Muscle of leg (tissue), 16 donors: ENCODE measurements at places on chromosomes 3 and 15.

- no peak for DNase-seq
Measured at GRCh38 chr3:10833855-10834414, 17.9 kb downstream of the SLC6A11 start.

DNA sequence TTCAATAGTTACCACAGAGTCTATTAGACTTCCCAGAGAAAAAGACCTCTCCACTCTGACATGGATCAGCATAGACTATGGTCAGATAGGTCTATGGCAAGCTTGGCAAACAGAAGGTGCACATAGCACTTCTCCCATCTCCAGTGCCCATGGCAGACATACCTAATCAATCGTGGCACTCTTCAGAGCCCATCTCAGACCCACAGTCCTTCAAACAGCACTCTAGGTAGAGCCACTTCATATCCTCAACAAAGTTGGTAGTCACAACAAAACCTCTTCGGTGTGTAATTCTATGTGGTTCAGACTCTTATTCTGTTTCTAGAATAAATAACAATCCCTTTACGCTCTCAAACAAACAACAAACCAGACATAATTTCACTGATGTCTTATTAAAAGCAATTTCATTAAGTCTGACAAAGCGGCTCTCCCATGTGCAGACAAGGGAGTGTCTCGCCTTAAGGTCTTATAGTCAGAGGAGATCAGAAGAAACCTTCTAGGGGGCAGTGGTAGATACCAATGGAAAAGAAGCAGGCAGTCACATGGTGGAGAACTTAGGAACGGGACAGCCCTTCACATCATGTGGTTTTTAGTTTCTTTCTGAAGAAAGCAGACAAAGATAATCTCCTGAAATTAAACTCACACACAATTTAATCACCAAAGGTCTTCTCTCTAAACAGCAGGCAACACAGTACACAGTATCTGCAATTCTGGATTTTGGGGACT, 483.4 kb downstream of the FOXP1 start:
- DNase-seq: no peak

DNA sequence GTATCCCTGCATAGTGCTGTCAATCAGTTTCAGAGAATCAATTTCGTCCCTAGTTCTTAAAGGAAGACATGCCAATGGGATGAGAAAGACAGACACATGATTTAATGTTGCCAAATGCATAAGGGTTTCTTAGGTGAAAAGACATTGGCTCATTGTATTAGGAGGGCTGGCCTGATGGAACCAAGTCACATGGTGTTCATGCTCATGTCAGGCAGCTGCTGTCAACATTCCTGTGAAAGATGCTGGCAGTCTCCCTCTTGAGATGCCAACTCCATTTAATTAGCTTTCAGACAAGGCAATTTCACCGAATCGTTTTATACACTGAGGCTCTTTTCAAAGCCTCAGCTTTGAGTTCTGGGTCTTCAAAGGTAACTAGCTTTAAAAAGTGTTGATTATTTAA, 16.1 kb upstream of the IL1RAP start:
- DNase-seq: peak; percentile 21

GRCh38 chr15:66294157-66294931, 976 bp downstream of the DIS3L start:
- DNase-seq: peak; percentile 53

DNA sequence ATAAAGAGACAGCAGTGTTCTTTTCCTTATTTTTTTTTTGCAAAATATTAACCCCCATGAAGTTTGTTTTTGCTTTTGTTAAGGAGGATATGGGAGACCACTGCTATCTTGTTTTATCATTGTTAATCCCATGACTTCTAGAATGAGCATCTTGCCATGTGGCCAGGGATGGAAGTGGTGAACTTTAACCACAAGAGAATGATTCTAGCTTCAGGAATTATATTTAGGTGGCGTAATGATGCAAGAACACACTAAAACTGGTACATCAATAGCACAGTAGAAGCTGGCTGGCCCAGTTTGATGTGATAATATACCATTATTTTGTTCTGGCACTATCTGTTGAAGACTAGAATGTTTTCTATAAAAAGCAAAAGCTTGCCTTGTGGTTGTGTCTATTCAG, 720.9 kb downstream of the GRM7 start:
- DNase-seq: no peak

DNA sequence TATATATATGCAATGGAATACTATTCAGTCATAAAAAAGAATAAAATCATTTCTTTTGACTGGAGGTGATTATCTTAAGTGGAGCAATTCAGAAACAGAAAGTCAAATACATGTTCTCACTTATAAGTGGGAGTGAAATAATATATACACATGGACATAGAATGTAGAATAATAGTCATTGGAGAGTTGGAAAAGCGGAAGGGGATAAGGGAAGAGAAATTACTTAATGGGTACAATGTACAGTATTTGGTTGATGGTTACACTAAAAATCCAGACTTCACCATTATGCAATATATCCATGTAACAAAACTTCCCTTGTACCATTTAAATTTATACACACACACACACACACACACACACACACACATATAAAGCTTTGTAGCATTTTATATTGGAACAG, 84.3 kb downstream of the RAP2B start:
- DNase-seq: no peak

GRCh38 chr15:38667890-38668850, 103.6 kb upstream of the RASGRP1 start:
- DNase-seq: no peak

GRCh38 chr3:98545940-98546339, 14.2 kb downstream of the GPR15 start:
- no peak for DNase-seq

GRCh38 chr3:170811515-170811914, 58.5 kb downstream of the RPL22L1 start:
- no peak for DNase-seq

DNA sequence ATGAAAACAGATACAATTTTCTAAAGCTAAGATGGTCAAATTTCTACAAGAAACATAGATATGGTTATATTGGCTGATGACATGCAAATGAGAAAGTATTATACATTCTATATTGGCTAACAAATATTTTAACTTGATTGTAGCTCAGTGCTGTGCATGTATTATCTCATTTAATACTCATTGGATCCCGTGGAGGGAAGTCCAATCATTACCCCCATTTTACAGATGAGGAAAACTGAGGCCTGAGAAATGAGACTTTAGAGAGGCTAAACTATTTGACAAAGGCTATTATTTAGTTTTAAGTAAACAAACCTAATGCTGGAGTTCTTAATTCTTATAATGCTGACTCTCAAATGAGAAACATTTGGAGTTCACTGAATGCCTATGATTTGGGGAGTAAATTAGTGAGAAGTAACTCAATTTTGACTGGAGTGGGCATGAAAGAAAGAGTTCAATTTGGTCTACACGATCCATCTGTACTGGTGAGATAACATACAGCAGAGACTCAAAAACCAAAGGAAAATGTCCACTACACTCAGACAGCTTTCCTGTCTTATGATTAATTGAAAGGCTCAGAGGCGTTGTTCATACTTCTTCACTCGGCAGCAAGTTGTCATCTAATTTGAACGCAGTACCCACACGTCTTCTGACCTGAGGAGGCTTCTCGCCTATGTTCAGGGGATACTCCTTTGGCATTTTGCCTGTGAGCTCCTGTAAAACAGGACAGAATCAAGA, 72.2 kb upstream of the LMOD3 start:
- no peak for DNase-seq

GRCh38 chr3:33437556-33438283, 2.5 kb downstream of the UBP1 start:
- peak; percentile 21 for DNase-seq

GRCh38 chr3:152443212-152444023, 174.7 kb downstream of the MBNL1 start:
- no peak for DNase-seq

GRCh38 chr3:156648086-156648485, 26.3 kb upstream of the TIPARP start:
- no peak for DNase-seq

GRCh38 chr3:24088782-24089181, 143.7 kb downstream of the NR1D2 start:
- no peak for DNase-seq

- DNase-seq: no peak
Measured at GRCh38 chr3:125302932-125303331, 72.2 kb downstream of the ZNF148 start.

DNA sequence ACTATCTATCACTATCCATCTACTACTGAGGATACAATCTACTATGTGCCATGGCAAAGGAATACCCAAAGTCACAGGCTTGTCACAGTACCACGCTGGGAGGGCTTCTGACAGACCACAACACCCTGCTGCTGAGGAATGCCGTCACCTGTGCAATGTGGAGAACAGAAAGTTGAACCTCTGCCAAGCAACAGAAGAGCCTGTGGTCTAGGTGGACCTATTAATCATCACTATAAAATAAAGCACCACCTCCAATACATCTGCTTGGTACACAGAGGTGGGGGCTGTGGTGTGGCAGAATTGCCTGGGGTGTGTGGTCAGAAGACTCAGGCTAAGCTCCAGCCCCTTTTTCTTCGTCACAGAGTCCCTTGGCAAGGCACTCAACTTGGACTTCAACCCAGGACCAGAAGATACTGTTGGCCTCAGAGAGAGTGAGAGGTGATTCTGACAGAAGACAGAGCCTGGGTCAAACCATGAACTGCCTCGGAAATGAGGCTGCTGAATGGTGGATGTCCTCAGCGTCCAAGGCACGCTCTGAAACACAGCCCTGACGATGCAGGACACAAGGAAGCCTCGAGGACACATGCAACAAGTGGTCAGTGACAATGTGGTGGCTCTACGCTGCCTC, 189.4 kb upstream of the CHRNA7 start:
- no peak for DNase-seq

GRCh38 chr3:16334909-16335308, 69.9 kb downstream of the OXNAD1 start:
- peak; percentile 23 for DNase-seq

DNA sequence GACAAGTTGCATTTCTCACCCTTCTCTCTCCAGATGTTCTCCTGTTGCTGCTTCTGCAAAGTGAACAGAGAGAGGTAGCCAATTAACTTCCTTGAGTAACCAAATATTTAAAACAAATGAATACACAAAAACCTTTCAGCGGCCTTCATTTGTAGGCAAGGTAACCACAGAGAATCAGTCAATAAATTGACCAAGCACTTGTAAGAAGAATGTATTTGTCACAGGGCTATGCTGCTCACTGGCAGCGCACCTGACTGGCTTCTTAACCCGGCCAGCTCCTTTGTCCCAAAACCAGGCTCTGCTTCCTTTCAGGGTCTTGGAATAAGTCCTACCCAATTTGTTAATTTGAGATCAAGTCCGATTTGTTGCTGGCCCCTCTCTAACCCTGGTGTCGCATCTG, 43.5 kb upstream of the STXBP5L start:
- no peak for DNase-seq

DNA sequence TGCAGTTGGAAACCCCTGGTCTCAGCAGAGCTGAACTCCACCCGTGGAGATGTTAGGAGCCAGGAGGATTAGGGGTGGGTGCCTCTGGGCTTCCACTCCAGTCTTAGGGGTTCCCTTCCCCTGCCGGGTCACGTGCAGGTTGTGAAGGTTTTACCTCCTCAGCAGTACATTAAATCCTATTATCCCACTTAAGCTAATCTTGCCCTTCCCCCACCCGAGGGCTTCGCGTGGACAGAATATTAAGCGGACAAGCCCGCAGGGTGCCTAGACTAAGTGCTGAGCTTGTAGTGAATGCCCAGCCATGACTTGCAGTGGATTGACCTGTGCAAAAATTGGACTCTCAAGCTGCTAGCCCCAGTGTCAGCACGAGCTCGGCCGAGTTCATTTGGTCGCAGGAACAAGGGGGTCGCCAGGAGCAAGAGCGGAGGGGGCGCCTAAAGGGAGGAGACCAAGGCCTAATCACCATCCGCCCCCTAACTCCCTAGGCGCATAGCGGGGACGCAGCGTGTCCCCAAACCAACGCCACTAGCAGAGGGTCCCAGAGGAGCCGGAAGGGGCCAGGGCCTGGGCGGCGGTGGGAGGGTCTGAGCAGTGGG, 498 bp upstream of the SEMA4B start:
- no peak for DNase-seq

- no peak for DNase-seq
Measured at GRCh38 chr3:131250466-131250865, 131.1 kb upstream of the NUDT16 start.

DNA sequence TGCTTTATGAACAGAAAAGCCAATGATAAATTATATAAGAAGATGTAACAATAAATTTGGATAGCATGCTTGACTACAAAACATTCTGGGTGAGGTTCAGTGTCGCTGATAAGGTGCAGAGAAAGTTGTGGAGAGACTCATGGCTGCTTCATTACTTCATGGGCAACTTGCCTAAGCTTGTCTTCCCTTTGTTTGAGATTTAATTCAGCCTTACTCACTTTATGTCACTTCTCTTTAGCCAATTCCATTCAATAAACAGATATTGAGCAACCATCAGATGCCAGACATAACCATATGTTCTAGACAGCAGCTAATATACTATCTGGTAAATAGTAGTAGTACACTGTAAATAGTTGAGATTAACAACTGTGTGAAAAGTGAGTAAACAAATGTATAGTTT, 401.5 kb upstream of the FRG2C start:
- no peak for DNase-seq

GRCh38 chr15:64909546-64909945, 2.2 kb upstream of the ANKDD1A start:
- no peak for DNase-seq

- DNase-seq: no peak
Measured at GRCh38 chr3:50378024-50378423, 18.7 kb upstream of the TMEM115 start.

- peak; percentile 91 for DNase-seq
Measured at GRCh38 chr3:141116721-141117120, 65.6 kb downstream of the SPSB4 start.

GRCh38 chr3:2476996-2477395, 378.3 kb downstream of the CNTN4 start:
- no peak for DNase-seq

DNA sequence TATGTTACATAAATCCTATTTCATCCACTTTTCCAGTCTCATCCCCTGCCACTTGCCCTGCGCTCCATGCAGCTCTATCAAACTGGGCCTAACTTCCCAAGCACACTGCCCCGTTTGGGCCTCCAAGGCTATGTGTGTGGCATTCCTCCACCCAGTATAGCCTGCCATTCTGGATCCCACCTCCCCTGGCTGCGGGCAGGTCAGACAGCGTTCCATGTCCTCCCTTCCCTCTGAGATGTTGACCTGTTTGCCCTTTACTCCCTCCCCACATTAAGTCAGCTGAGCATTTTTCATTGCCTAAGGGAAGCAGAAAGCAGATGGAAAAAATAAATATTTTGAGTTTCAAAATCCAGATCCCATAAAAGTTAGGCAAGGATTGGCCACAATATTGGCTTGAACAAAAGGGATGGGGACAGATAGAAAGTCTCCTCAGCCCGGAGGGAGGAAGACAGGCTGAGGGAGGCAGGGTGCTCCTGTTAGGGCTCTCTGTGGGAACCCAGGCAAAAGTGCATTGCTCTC, 73.3 kb downstream of the CYP19A1 start:
- DNase-seq: no peak

DNA sequence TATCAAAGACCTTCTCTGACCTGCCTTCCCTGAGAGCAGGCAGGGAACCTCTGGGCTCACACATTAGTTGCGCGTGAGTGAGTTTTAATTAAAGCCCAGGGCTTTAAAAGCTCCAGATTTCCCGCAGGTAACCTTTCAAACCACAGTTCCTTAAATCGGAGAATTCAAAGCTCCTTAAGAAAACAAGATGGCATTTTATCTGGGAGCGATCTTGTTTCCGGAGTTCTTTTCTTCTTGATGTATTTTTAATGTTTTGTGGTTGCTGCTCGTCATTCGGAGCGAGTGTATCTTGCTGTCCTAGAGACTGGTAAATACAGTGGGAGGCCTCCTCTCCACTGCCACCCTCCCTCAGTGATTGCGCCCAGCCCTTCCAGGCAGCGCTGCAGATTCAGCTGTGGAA, 284.3 kb downstream of the CLSTN2 start:
- no peak for DNase-seq
